AG04450 (cell line): ENCODE measurements at places on chromosomes 1 and 21. TPM values are rescaled to one million over a fixed set of nuclear protein-coding genes. Genes with fewer than 3 reads are reported as not detected.

FAF1 gene
- 37.9 and 40.2 TPM in 2 replicates for polyA plus RNA-seq

HSPB7 gene
- 3.5 and 5.5 TPM in 2 replicates for polyA plus RNA-seq

SPRR2G gene
- polyA plus RNA-seq = not detected in 2 replicates

TSPEAR gene
- not detected in 2 replicates for polyA plus RNA-seq

GJA5 gene
- polyA plus RNA-seq = not detected in 2 replicates

NRAS gene
- 50.7 and 69.8 TPM in 2 replicates for polyA plus RNA-seq

LMOD1 gene
- 41.1 and 52.6 TPM in 2 replicates for polyA plus RNA-seq

NBPF6 gene
- not detected in 2 replicates for polyA plus RNA-seq

ATP6V1G3 gene
- not detected in 2 replicates for polyA plus RNA-seq

OR2L2 gene
- polyA plus RNA-seq = not detected in 2 replicates

TTC4 gene
- 22.5 and 22.7 TPM in 2 replicates for polyA plus RNA-seq

GBP4 gene
- polyA plus RNA-seq = not detected in 2 replicates

SLC1A7 gene
- polyA plus RNA-seq = 0.05 and 0.11 TPM in 2 replicates

ABCB10 gene
- polyA plus RNA-seq = 8.7 and 10.3 TPM in 2 replicates

KRTAP6-2 gene
- polyA plus RNA-seq = not detected in 2 replicates

CA6 gene
- not detected in 2 replicates for polyA plus RNA-seq

FLG2 gene
- polyA plus RNA-seq = not detected in 2 replicates

CFAP141 gene
- not detected in 2 replicates for polyA plus RNA-seq

CAPN8 gene
- polyA plus RNA-seq = not detected in 2 replicates

DPH2 gene
- 17.9 and 22.2 TPM in 2 replicates for polyA plus RNA-seq

EFNA3 gene
- 0.51 and 0.56 TPM in 2 replicates for polyA plus RNA-seq

SPRR2B gene
- not detected in 2 replicates for polyA plus RNA-seq
